Transverse colon (tissue), 4 donors: ENCODE measurements at places on chromosomes 13 and 19. TPM values are rescaled to one million over a fixed set of nuclear protein-coding genes. Genes with fewer than 3 reads are reported as not detected.
A peak's percentile ranks its signal among the peaks of the same experiment; 100 is the strongest.

DNA sequence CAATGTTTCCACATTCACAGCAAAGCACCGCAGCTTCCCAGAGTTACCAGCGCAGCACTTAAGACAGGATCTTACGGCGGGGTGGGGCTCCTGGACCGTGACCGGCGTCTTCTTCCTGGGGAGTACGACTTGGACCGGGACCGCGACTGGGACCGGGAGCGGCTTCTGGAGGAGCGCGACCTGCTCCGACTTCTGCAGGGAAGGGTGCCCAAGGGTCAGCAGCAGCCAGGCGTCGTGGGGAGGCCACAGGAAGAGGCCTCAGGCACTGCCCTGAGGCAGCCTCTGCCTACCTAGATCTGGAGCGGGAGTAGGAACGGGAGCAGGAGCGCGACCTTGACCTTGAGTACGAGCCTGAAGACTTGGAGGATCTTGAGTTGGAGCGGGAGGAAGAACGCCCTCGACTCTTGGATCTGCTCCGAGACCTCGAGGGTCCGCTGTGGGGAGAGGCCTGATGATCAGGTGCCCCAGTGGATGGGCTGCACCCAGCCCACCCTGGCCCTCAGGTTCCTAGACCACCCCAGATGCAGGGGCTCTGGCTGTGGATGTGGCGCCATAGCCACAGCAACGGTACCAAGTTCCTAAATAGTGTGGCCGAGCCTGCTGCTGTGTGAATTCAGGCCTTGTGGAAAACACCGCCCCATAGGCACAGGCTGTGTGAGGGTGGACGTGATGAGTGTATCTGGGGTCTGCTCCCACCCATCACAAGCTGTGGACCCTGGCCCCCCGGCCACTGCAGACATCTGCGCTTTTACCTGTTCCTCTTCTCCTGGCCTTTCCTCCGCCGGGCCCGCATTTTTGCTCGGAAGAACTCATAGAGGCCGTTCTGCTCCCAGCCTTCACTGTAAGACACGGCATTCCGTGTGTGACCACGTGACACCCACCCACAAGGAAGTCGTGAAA, 21.9 kb downstream of the CHERP start:
- peaks cover 57% of the 10 kb centered on the region for H3K36me3 ChIP-seq
- no peaks in the 10 kb centered on the region for H3K27me3 ChIP-seq
- no peak for DNase-seq

DNA sequence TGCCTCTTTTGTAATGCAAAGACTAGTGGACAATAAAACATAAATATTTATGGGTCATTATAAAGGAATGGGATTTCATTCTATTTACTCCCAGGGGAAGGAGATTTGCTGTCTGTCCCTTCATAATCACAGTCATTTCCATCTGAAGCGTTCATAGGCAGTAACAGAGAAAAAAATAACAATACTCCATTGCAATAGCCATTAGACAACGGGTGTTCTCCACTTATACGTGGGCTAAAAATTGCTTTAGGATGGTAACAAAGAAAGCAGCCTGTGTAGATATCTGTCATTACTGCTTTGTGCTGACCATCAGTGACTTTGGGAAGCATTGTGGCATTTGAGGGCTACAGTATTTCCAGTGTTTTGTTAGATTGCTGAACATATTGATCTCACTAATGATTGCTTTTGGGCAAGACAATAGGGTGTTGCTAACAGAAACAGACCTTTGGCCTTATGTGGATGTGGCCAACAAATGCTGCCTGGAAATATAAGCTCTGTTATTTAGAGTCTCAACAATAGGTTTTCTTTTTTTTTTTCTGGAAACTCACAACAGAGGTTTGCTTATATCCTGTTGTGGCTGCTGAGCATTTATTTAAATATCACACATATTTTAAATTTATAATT, 355.2 kb downstream of the MTUS2 start:
- H3K27me3 ChIP-seq, result no peaks in the 10 kb centered on the region
- no peak overlapping the region for H3K4me3 ChIP-seq
- DNase-seq, result no peak
- H3K36me3 ChIP-seq, result no peaks in the 10 kb centered on the region

DNA sequence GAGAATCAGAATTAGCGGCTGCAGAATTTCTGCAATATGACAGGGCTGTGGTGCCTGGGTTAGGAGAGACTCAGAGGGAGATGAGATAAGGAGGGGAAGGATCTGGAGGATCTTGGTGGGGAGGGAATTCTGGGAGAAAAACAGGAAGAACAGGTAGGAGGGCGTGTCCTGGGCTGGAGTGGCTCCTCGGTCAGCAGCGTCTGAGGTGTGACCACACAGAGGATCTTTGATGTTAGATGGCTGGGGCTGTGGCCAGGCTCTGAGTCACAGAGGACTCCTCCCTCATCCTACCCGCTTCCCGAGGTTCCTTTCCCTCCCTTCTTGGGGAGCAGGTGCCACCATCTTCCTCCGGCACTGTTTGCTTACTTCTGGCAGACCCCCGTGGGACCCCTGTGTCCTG, 6.4 kb upstream of the KLK6 start:
- H3K27me3 ChIP-seq, result peaks cover 29% of the 10 kb centered on the region
- no peak overlapping the region for H3K27ac ChIP-seq
- H3K4me3 ChIP-seq, result no peak overlapping the region
- H3K36me3 ChIP-seq, result no peaks in the 10 kb centered on the region
- H3K4me1 ChIP-seq, result no peaks in the 10 kb centered on the region

GRCh38 chr13:89163096-89163495, 1491.9 kb downstream of the SLITRK5 start:
- H3K27me3 ChIP-seq, result no peaks in the 10 kb centered on the region
- DNase-seq, result no peak
- H3K36me3 ChIP-seq, result no peaks in the 10 kb centered on the region
- no peak overlapping the region for H3K4me3 ChIP-seq

DNA sequence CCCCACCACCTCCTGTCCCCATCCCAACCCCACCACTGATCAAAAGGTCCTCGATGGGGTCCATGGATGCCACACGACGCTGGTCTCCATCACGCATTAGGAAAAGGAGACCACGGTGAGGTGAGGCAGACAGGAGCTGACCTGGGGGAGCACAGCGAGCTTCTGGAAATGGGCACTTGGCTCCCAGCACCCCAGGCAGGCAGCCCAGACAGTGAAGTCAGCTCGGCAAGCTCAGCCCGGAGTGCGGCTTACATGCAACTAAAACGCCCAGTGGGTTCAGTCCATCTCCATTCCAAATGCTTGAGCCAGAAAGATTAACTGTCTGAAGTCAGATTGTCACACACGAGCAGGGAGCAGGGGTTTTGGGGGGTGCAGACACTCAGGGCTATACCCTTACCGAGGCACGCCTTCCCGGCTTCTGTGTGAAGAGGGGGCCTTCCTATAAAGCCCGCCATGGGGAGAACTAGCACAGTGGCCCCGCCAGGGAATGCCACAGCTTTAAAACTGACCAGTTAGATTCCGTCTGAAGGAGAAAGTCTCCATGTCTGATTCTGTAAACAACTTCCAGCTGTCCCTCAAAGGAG, 79.4 kb downstream of the SPACA7 start:
- no peaks in the 10 kb centered on the region for H3K27me3 ChIP-seq
- H3K4me1 ChIP-seq, result no peaks in the 10 kb centered on the region
- no peak for DNase-seq
- H3K36me3 ChIP-seq, result no peaks in the 10 kb centered on the region

DNA sequence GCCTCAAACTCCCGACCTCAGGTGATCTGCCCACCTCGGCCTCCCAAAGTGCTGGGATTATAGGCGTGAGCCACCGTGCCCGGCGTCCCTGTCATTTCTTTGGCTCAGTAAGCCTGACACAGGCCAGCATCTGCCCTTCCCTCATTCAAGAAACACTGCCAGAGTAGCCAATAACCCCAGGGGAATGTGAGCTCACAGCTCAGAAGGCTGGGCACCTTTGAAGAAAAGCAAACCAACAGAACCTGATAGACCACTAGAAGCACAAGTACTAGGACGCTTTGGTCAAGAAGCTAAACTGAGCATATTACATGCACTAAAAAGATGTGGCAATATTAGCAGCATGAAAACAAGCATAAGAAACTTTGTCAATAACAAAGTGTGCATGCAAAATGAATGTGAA, 14.2 kb downstream of the SIGLEC5 start:
- DNase-seq, result no peak
- H3K4me3 ChIP-seq, result no peak overlapping the region
- H3K27me3 ChIP-seq, result peaks cover 6% of the 10 kb centered on the region
- H3K27ac ChIP-seq, result no peak overlapping the region
- no peaks in the 10 kb centered on the region for H3K36me3 ChIP-seq
- no peaks in the 10 kb centered on the region for H3K4me1 ChIP-seq

DNA sequence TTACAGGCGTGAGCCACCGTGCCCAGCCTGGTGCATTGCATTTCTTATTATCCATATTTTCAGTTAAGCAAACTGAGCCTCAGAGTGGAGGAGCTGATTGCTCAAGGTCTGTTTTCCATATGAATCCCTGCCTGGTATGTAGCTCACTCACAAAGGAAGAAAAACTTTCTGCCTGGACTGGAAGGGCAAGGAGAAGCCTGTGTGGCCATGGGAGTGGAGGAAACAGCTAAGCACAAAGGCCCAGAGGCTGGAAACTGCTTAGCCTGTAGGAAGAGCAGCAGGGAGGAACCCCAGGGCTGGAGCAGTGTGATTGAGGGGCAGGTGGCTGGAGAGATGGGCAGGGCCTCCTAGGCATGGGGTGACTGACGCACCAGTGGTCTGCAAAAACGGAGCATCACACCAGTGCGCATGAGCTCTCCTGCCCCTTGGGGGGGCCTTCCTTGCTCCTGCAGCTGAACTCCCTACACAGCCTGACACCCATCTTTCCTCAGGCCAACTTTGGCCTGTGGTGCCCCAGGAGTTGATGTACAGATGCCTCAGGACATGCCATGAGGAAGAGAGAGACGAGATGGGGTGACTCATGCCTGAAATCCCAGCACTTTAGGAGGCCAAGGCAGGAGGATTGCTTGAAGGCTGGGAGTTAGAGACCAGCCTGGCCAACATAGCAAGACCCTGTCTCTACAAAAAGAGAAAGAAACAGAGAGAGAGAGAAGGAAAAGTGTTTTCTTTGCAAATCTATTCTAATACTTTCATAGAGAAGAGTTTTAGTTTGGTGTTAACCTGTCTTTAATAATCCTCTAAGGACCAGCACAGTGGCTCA, 2.8 kb upstream of the HNRNPM start:
- no peak overlapping the region for H3K4me3 ChIP-seq
- no peak for DNase-seq
- no peak overlapping the region for H3K27ac ChIP-seq

- no peak overlapping the region for H3K4me3 ChIP-seq
- no peak for DNase-seq
- H3K27me3 ChIP-seq, result no peaks in the 10 kb centered on the region
- H3K27ac ChIP-seq, result no peak overlapping the region
- H3K4me1 ChIP-seq, result no peaks in the 10 kb centered on the region
These were observed 200.0 kb downstream of the KLF12 start for GRCh38 chr13:73934215-73934641.

GRCh38 chr13:64206430-64207225, 2791.0 kb upstream of the PCDH20 start:
- H3K27ac ChIP-seq, result no peak overlapping the region
- H3K36me3 ChIP-seq, result no peaks in the 10 kb centered on the region
- H3K4me1 ChIP-seq, result no peaks in the 10 kb centered on the region
- no peak for DNase-seq
- H3K27me3 ChIP-seq, result no peaks in the 10 kb centered on the region
- H3K4me3 ChIP-seq, result no peak overlapping the region

DNA sequence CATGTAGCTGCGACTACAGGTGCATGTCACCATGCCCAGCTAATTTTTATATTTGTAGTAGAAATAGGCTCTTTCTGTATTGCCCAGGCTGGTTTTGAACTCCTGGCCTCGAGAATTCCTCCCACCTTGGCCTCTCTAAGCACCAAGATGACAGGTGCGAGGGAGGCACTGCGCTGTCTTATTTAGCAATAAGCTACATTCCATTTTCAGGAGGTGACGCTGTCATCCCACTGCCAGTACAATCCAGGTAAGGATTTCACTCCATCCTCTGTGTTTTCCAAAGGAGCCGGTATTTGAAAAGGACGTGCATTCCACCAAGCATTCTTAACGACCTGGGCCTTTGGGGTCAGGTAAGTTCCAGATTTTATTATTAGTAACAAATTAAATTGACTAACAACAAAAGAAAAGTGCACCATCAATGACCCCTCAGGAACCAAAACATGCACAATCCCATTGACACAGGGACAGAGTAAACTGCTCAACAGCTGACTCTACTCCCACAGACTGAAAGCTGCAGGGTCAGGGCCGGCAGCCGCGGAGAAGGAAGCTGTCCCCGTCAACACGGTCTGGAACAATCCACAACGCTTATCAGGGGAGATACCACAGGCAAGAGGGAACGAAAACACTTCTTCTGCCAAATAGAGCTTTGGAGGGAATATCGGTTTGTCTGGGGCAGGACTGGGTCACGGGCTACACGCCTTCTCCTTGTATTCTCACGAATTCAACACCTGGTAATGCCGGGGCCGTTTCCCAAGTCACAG, 82.8 kb downstream of the INSR start:
- no peak overlapping the region for H3K27ac ChIP-seq
- peaks cover 20% of the 10 kb centered on the region for H3K4me1 ChIP-seq
- no peaks in the 10 kb centered on the region for H3K36me3 ChIP-seq

DNA sequence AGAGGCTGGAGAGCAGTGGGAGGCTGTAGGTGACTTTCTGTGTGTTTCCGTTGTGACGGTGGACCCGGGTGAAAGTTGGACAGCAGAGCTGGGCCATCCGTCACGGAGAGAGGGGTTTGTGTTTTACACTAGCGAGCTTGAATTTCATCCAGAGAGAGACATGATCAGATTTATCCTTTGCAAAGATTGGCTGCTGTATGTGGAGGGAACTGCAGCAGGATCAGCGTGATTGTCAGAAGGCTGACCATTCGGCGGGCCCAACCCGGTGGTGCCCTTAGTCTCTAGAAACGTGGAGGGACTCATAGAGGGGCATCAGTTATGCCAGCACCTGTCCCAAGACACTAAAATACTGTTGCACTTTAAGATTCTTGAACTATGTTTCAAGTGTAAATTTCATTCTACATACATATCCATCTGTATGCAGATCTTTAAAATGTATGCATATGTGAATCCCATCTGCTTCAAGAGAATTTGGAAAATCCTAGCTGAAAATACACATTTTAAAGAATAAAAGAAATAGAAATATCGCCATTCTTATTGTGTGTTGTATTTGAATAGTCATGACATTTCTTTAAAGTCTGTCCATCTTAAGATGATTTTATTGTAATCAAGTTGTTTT, 7.0 kb downstream of the FAM124A start:
- H3K4me1 ChIP-seq, result no peaks in the 10 kb centered on the region
- H3K27ac ChIP-seq, result peak overlapping the region; percentile 61
- DNase-seq, result no peak

- H3K4me1 ChIP-seq, result peaks cover 11% of the 10 kb centered on the region
- DNase-seq, result peak; percentile 75
- H3K27ac ChIP-seq, result peak overlapping the region; percentile 68
These were observed 18.6 kb upstream of the CYP2S1 start for GRCh38 chr19:41174297-41174928.

- no peak for DNase-seq
- H3K4me1 ChIP-seq, result no peaks in the 10 kb centered on the region
- H3K4me3 ChIP-seq, result no peak overlapping the region
- no peak overlapping the region for H3K27ac ChIP-seq
- H3K27me3 ChIP-seq, result no peaks in the 10 kb centered on the region
These were observed 222.8 kb downstream of the SPRY2 start for GRCh38 chr13:80118099-80118498.

The SHC2 gene
- 30.3 TPM for total RNA-seq

The ZNF93 gene
- 0.40 TPM for total RNA-seq
